ENCODE measurements at places on chromosomes 7 and 10.

DNA sequence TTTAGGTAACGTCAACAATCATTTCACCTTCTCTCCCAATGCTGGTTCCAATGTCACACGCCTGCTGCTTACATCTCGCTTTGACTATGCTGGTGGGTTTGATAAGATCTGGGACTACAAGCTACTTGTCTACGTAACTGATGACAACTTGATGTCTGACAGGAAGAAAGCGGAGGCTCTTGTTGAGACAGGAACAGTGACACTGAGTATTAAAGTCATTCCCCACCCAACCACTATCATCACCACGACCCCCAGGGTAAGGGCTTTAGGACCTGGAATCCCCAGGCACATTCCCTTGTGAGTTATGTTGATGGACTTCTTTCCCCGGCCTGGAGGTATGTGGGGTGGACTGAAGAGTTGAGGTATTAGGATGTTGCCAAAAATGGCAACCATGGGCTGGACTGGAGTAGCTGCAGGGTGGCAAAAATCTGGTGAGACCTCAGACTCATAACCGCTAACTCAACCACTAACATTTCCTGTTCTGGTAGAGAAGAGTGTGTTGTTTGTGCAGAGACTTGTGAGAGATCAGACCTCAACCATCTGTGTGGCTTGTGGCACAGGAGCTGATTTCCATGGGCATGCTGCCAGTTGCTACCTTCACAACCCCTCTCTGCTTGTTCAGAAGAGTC, 59.2 kb downstream of the CDHR3 start:
- DNase-seq = peak; percentile 17

GRCh38 chr7:50475340-50475739, 25.2 kb upstream of the FIGNL1 start:
- no peak for DNase-seq

DNA sequence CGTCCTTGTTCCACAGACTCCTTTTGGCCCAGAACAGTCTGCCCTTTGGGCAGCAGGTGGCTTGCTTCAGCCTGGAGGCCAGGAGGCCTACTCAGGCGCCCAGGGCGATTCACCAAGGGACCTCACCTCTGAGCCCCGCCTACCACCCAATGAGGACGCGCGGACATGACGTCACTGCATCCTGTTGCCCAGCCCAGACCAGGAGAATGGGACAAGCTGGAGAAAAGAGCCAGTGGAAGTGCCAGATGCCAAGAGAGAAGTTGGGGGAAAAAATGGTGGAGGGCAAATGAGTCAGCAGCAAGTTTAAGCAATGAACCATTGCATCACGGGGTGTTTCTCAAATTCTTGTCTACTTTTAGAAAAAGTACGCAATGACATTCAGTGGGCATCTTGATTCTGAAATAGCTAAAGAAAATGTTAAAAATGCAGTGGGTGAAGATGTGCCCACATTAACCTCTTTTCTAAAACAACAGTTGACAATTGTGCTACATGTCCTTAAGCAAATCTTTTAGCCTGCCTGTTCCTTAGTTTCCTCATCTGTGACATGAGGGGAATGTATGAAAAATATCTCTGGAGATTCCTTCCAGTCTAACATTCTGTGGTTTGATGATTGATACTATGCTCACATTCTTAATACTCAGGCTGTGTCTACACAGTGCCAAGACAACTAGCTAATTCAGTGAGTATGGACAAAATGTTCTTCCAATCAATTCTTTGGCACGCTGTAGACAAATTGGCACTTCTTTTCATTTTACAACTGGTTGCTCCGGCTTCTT, 23.9 kb upstream of the LEP start:
- DNase-seq = no peak

- DNase-seq = no peak
Observed at GRCh38 chr7:92790992-92791391, 45.4 kb downstream of the CDK6 start.

DNA sequence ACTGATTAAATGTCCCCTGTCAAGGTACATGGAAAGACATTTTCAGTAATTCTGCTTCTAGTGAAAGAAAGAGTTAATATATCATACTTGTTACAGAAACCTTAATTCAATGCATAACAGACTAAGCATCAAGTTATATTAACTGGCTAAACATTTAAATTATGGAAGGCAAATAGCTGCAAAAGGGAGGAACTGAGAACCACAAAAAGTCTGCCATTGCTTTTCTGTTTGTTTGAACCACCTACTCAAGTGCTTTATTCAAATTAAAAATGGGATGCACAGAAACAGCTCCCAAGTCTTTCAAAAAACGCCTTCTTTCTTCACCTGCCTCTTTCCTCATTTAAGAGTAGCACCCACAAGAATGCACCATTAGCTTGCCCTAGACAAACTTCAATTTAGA, 271.9 kb downstream of the RNLS start:
- DNase-seq = no peak

DNA sequence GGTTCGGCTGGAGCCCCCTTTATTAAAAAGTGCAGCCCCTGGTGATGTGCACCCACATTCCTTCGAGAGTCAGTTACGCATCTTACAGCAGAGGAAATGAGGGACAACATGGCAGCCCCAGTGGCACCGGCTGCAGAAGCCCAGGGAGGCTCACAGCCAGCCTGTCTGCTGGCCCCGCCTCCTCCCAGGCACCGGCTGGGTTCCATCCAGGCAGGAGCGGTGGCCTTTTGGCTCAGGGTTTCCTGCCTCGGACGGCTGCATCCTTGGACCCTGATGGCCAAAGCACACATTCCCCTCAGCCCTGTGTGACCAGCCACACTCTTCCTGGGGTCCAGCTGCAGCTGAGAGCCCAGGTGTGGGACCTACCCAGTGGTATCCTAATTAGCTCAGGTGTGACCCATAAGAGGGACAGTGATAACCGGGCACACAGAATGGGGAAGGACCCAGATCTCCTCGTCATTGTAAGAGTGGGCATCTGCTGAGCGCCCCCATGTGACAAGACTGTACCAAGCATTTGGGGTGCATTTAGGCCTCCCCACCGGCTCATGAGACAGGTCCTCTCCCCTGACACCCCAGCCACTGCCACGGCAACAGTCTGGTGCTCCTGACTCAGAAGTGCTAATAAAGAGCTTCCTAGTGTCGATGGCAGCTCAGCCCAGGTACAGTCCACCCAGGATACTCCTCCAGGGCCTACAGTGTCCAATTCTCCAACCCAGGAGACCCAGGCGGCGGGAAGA, 63.3 kb upstream of the CHST15 start:
- DNase-seq = no peak

Data from NCI-H2029 treated with DMSO at 0.1 percent for 48 hours (cell line).